ENCODE measurements at places on chromosomes 5 and 9. TPM values are rescaled to one million over a fixed set of nuclear protein-coding genes. Genes with fewer than 3 reads are reported as not detected.
A peak's percentile ranks its signal among the peaks of the same experiment; 100 is the strongest.

Gene NR4A3
- 43.4 TPM for total RNA-seq

DNA sequence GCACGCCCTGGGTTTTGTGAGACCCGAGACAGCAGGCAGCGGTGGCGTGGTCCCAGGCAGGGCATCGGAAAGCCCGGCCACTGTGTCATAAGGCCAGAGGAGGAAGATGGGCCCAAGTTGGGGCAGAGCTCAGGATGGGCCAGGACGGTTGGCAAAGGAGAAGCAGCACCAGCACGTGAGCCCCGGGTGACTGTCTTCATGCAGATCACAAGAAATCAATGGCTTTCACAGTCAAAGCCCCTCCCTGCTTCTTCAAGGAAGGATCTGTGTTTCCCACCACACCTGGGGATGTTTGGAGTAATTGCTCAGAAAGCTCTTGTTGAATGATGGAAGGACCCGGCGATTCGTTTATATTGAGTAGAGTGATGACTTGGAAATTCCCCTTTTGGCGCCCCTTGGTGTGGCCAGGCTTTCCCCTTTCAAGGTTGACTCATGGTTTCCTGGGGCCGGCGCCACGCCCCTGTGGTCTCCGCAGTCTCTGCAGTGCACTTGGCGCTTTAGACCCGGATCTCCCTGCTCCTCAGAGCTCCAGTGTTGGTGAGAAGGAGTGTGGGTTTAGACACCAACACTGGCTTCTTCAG lies 52.1 kb downstream of the IL31RA start:
- peak; percentile 47 for DNase-seq

DNA sequence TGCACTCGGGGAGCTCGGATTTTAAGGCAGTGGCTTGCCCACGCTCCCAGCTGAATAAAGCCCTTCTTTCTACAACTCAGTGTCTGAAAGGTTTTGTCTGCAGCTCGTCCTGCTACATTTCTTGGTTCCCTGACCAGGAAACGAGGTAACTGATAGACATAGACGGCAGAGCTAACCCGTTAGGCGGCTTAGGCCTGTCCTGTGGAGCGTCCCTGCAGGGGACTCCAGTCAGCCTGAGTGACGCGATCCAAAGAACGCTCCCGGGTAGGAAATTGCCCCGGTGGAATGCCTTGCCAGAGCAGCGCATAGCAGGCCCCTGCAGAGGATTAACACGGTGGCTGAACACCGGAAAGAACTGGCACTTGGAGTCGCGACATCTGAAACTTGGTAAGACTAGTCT lies 1.8 kb upstream of the SELENOP start:
- no peak for DNase-seq

- DNase-seq = no peak
Measured at GRCh38 chr9:128406848-128407391, 13.7 kb upstream of the CERCAM start.

Data from natural killer cell (primary cell).